ENCODE measurements at places on chromosomes 3 and 15.

GRCh38 chr3:61574854-61575253 is 13.5 kb downstream of the PTPRG start:
- no peak for DNase-seq

GRCh38 chr15:63109920-63110319 is 11.7 kb upstream of the LACTB start:
- no peak for DNase-seq

DNA sequence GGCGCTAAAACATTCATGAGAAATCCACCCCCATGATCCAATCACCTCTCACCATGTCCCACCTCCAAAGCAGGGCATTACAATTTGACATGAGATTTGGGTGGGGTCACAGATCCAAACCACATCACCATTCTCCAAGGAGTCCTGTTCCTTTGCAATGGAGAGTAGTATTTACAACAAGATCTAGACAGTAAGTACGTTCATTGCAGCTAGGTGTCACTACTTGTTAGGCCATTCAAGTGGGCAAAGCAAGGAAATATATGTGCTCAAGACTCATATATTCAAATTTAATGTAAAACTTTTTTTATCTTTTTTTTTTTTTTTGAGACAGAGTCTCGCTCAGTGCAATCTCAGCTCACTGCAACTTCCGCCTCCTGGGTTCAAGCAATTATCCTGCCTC is 79.3 kb downstream of the AQP9 start:
- DNase-seq, result no peak

DNA sequence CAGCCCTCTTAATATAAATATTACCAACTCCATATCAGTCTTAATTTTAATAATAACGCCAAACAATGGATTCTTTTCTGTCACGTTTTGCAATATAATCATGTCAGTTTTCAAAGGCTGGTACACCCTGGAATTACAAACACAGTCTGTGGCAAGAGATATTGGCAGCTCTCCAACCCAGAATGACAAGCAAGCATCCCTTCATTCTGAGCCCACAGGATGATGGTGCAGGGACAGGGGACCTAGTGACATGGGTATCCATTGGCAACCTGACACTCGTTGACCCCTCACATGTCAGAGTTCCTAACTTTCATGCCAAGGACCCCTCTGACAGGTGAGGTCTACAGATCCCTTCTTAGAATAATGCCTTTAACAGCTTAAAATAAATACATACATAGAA is 154.5 kb upstream of the TSC22D2 start:
- no peak for DNase-seq

DNA sequence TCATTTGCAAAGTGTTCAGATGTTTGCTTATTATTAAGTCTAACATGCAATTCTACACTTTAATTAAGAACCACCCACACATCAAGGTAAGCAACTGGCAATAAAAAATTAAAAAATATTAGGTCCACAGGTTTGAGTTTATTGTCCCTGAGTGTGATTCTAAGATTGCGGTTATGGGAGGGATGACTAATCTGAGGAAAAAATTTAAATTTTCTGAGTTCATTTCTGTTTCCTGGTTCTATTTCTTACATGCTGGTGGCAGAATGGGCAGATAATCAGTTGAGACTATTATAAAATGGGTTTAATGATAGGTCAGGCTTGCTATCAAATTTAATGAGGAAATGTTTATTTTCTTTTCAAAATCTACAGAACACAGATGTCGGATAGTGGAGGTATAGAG is 105.9 kb downstream of the TP63 start:
- DNase-seq, result no peak

- DNase-seq, result no peak
These were observed 1.7 kb downstream of the BFSP2 start for GRCh38 chr3:133401374-133402135.

DNA sequence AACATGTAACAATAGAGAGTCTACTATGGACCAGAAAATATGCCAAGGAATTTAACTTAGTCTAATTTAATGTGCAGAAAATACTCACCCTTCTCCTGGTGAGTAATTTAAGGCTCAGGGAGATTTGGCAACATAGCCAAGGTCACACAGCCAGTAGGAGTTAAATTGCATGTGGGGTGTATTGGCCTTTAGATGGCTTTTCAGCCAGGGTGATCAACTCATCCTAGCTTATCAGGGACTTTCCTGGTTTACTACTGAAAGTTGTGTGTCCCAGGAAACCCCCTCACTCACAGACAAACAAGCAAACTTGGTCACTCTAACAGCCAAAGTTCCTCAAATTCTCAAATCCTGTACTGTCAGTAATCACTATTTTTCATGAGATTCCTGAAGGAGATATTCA is 2.6 kb upstream of the SLC9A9 start:
- no peak for DNase-seq

GRCh38 chr15:39127151-39127790 is 453.6 kb upstream of the THBS1 start:
- DNase-seq, result no peak

DNA sequence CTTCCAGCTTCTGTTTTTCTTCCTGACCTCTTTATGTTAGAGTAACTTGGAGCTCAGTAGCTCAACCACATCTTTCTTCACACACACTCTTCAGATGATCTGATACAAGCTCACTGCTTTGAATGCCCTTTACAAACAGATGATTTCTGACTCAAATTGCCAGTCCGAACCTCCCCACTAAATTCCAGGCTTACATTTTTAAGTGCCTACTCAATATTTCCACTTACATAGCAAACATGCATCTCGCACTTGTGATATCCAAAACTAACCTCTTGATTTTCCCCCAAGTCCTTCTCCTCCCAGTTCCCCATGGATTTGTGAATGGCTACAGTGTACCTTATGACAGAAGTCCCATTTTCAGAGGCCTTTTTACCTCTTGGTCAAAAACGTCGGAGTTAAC is 139.1 kb downstream of the GBE1 start:
- DNase-seq, result no peak

GRCh38 chr3:195094191-195094921 is 176.6 kb downstream of the XXYLT1 start:
- no peak for DNase-seq

DNA sequence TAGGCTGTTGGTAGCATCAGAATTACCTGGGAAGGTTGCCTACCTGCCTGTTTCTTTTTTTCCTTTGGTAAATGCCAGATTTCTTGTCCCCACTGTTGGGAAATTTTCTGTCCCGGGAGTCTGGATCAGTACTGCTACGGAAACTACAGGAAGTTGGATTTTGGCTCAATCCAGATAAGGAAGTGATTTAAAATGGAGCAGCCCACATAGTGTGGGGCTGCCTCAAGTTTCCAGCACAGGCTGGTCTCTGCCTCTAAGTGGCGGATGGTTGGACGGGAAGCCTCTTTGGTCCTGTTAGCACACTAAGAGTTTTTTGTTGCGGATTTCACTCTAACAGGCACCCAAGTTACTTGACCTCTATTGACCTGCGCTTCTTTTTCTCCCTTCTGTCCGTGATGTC is 54.7 kb downstream of the EEFSEC start:
- DNase-seq, result no peak

DNA sequence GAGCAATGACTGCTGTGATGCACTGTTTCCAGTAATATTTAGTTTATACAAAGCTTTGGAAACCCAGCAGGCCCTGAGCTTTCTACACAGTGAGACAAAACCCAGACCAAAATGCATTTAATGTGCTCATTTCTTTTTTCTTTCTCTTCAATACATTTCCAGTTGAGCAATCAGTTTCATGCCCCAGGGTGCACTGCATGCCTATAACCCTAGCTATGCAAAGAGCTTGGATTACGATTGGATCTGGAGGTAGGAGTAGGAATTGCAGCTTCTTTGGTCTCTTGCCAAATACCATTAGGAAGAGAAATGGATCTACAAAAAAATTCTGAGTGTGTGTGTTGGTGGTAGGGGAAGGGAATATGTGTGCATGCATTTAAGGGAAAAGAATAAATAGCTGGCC is 1001.4 kb downstream of the SQOR start:
- DNase-seq, result no peak

DNA sequence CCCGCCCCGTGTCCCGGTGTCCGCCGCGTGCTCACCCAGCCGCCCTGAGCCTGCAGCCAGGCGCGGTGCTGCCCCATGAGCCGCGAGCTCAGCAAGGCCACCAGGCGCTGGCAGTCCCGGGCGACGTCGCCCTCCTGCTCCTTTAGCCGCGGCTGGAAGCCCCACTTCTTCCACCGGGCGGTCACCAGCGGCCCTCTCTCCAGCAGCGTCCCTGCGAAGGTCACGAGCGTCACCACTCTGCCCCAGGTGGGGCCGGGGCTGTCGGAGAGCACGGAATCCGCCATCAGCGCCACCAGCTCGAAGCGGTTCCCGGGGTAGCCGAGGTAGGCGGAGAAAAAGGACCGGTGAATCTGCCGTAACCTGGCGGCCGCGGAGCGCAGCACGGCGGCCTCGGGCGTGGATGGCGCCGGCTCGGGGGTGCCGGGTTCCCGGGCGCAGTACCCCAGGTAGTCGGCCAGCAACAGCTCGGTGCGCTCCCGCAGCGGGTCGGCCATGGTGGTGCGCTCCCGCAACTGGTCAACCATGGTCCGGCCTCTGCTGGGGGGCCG is 298 bp downstream of the BCL2L10 start:
- peak; percentile 8 for DNase-seq

- no peak for DNase-seq
These were observed 352.5 kb downstream of the DIPK2A start for GRCh38 chr3:144324076-144324475.

DNA sequence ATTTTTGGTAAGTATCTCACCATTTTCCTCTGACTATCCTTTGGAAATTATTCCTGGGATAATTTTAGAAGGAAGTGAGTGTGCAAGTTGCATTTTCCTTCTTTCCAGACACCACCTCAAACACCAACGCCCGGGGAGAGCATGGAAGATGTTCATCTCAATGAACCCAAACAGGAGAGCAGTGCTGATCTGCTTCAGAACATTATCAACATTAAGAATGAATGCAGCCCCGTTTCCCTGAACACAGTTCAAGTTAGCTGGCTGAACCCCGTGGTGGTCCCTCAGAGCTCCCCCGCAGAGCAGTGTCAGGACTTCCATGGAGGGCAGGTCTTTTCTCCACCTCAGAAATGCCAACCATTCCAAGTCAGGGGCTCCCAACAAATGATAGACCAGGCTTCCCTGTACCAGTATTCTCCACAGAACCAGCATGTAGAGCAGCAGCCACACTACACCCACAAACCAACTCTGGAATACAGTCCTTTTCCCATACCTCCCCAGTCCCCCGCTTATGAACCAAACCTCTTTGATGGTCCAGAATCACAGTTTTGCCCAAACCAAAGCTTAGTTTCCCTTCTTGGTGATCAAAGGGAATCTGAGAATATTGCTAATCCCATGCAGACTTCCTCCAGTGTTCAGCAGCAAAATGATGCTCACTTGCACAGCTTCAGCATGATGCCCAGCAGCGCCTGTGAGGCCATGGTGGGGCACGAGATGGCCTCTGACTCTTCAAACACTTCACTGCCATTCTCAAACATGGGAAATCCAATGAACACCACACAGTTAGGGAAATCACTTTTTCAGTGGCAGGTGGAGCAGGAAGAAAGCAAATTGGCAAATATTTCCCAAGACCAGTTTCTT is 3.9 kb downstream of the NFKBIZ start:
- DNase-seq, result no peak

- DNase-seq, result no peak
These were observed 305.7 kb upstream of the ATP11B start for GRCh38 chr3:182487611-182488010.

- no peak for DNase-seq
These were observed 54.1 kb upstream of the TMEM158 start for GRCh38 chr3:45280232-45280631.

GRCh38 chr3:89221924-89222323 is 114.5 kb downstream of the EPHA3 start:
- DNase-seq, result no peak

DNA sequence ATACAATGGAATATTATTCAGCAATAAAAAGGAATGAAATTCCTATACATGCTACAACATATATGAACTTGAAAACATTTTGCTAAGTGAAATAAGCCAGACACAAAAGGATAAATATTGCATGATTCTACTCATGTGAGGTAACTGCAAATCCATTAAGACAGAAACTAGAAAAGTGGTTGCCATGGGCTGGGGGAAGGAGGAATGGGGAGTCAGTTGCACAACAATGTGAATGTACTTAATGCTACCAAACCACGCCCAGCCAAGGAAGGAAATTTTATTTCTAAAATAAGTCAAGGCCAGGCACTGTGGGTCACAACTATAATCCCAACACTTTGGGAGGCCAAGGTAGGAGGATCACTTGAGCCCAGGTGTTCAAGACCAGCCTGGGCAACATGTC is 9.8 kb upstream of the GMPPB start:
- no peak for DNase-seq

DNA sequence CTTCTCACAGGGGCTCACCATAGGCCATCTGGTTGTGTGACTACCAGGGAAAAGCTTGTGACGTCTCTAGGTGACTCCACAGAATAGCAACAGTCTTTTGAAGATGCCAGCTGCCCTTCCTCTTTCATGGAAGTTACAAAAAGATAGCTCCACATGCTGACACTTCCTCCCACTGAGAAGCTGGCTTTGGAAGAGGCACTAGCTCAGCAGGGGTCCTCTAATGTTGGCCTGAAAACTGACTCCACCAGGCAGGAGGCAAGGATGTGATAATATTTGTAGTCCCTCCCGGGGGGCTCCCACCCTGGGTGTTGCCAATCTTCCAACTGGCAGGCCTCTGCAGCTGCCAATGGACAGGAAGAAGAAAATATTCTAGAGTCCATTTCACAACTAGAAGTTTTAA is 343.5 kb downstream of the NEK10 start:
- DNase-seq, result no peak

DNA sequence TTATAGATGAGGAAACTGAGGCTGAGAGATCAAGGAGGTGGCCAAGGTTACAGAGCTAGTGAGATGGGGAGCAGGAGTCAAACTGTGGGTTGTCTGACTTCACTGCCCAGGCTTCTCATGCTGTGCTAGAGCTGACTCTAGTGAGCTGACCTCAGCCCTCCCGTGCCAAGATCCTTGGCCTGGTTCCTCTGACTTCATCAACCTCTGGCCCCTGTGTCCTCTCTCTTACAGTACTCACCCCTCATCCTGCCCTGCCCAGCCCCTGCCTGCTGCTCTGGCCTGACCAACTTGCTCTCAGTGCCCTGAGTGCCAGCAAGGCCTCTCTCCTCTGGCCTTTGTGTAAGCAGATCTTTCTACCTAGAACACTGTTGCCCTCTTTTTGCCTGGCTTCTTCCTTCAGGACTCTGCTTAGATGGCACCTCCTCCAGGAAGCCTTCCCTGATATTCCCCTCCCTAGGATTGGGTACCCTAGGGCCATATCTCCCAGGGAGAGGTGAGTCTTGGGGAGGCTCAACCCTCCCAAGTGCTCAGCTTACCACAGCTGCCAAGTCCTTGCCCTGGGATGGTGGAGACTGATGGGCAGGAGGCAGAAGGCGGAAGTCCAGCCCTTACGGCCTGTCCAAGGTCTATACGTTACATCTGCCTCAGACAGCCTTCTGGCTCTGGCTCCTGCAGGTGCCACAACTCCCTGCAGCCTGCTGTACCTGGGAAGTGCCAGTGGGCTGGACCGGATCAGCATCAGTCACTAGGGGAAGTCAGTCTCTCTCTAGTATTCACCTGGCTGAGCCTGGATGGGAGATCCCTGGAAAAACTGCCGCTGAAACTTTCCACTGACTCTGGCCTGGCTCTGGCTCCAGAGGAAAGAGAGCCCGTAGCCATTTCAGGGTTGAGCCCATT is 36.3 kb upstream of the FAM107A start:
- DNase-seq, result no peak

All from effector memory CD4-positive, alpha-beta T cell (primary cell).